ENCODE measurements at places on chromosomes 2 and 18.

DNA sequence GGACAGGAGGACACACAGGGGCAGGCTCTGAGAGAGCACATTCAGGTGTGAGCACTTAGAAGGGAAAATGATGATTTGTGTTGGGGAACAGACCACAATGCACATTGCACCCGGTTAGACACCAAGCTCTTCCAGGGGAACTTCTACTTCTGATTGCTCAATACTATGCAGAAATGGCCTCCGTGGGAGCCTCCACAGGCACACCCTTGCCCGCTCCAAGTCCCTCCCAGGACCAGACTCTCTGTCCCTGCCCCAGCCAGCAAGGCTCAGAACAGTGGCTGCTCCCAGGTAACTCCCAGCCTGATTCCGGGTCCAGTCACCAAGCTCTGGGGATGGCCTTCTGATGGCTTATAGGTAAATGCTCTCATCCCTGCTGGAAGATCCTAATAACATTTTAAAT lies 56.2 kb downstream of the BCL2L11 start:
- DNase-seq = no peak

- DNase-seq = no peak
Observed at GRCh38 chr18:48019557-48020325, 89.3 kb upstream of the SMAD2 start.

GRCh38 chr2:8346208-8346607 lies 335.6 kb upstream of the ID2 start:
- no peak for DNase-seq

DNA sequence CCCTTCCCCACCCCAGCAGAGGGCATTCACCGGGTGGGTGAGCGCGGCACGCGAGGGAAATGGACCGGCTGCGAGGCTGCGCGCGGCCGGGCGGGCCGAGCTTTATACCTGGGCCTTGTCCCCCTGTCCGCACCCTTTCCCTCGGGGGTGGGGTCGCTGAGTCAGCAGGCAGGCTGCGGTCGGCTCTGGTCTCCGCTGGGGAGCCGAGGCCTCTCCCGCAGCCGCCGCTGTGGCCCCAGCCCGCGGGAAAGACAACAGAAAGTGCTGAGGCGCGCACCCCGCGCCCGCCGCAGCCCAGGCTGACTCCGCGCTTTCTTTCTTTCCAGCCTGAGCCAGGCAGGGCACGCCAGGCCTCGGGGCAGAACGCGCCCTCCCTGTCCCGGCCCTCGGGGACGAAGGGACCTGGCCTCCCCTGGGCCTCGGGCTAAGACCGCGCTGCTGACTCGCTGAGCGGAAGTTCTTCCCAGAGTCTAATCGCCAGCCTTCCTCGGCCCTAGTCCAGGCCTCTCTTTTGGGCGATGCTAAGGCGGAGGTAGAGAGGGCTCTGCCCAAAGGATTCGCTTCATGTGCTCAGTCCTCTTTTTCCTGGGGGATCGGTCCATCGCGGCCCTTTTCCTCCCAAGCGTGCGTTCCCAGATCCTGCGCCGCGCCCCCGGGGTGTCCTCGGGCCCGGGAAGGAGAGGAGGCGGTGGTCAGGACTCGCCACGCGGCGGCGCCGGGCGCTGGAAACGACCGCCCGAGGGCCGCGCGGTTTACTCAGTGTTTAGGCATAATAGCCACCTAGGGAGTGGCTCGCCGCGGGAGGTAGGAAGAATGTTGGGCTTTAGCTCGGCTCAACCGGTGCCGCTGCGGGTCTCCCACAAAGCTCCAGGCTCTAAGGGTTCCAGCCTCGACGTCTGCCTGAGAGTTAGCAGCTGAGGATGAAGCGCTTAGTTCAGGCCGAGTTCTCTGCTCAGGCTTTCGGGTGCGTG lies at the start of gene CRYBA2:
CRYBA2 (minus strand) TSS at position 78 of the 971 bp plus-strand sequence. CDS start 246 bp downstream, outside the sequence.
- no peak for DNase-seq

DNA sequence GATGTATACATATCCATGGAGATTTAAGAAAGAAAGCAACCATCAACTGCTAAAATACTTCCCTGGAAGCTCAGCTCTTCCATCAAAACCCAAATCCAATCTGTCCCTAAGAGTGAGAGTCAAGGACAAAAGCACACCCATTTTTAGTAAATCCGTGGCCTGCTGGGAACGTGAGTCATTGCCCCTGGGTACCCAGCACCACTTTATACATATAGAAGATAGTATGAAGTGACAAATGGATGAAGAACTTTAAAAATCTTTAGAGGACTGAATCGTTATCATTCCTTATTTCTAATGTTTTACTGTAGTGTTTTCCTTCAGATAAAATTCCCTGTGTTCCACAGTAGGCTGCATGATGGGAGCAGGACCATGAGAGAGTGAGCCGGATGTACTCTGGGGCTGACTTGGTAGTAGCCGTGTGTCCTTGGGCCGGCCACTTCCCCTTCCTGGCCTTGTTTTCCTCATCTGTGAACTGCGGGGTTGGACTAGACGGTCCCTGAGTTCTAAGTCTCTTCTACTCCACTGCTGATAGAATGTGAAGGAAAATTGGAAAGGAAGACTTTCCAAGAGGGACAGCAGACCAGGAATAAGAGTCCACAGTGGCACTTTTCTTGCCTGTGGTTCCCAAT lies 28.5 kb upstream of the CEP68 start:
- DNase-seq = no peak

All from stimulated activated CD8-positive, alpha-beta memory T cell treated with anti-CD3 and anti-CD28 coated beads, Interleukin-4, amount 100 ng/mL, for 4 hours (primary cell).